ENCODE measurements at places on chromosomes 6 and 20. TPM values are rescaled to one million over a fixed set of nuclear protein-coding genes. Genes with fewer than 3 reads are reported as not detected.

Gene PRICKLE4
- polyA plus RNA-seq: 3.1 TPM

- no peak for DNase-seq
Observed at GRCh38 chr6:160420969-160421556, 72.9 kb downstream of the SLC22A3 start.

Gene STX11
- 2.6 TPM for polyA plus RNA-seq

Gene PLCB4
- 4.9 TPM for polyA plus RNA-seq

DNA sequence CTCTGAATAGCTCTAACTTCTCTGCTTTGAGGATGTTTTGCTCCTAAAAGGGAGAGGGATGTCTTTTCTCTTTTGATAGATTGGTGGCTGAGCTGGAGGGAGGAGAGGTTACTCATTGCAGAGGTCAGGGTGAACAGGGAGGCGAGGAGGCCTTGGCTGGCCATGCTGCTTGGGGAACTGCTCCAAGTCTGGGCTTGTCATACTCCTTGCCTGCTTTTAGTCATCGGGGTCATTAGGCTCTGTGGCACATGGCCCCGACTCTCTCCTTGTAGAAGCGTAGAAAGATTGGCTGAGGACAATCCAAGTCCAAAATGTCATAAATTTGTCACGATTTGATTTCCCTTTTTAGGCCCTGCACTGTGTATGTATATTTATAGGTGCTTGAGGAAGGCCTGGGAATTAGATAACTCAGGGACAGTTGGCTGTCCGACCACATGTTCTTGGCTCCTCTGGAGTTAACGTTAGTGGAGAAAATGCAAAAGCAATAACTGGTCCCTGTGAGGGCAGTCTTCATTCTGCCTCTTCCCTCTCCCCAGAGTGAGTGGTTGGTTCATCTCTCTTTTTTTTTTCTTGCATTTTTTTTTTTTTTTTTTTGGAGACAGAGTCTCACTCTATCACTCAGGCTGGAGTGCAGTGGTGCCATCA, 160.1 kb downstream of the SCP2D1 start:
- no peak for DNase-seq
